ENCODE measurements at places on chromosomes 3 and 15. TPM values are rescaled to one million over a fixed set of nuclear protein-coding genes. Genes with fewer than 3 reads are reported as not detected.

Gene MUC20
- 0.43 TPM for total RNA-seq

Gene MRPS25
- 55.0 TPM for total RNA-seq

Gene NCKIPSD
- total RNA-seq = 28.7 TPM

Gene RYR3
- total RNA-seq = not detected

Gene WNT5A
- total RNA-seq = not detected

Gene MFN1
- total RNA-seq = 23.0 TPM

Gene CCR3
- total RNA-seq = not detected

Gene UROC1
- not detected for total RNA-seq

Gene FANCD2
- 90.8 TPM for total RNA-seq

Gene PTH1R
- not detected for total RNA-seq

Gene GPR62
- total RNA-seq = not detected

Gene C3orf49
- not detected for total RNA-seq

Gene AADAC
- total RNA-seq = not detected

Gene GRK7
- not detected for total RNA-seq

Gene ELL3
- 1.2 TPM for total RNA-seq

Data from activated naive CD4-positive, alpha-beta T cell treated with anti-CD3 and anti-CD28 coated beads for 36 hours (primary cell).